Activated T-helper 1 cell treated with anti-CD3 and anti-CD28 coated beads, Interleukin-2, amount 50 U/mL, for 16 hours (primary cell): ENCODE measurements at places on chromosomes 7 and 10.

DNA sequence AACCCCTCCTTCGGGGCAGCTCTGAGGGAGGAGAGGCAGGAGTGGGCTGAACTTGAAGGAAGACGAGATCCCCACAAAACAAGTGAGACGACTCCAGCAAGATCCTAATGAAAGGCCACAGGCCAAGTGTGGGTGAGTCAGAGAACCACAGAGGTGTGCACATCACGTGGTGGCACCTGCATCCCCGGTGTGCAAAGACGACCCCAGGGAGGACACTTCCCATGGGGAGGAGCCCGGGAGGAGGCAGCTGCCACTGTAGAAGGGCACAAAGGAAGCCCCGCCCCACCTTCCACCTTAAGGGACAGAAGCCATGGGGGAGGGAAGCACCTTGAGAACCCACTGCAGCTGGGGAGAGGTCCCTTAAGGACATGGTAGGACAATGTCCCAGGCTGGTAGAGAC is 45.7 kb downstream of the ESYT2 start:
- no peak for DNase-seq

DNA sequence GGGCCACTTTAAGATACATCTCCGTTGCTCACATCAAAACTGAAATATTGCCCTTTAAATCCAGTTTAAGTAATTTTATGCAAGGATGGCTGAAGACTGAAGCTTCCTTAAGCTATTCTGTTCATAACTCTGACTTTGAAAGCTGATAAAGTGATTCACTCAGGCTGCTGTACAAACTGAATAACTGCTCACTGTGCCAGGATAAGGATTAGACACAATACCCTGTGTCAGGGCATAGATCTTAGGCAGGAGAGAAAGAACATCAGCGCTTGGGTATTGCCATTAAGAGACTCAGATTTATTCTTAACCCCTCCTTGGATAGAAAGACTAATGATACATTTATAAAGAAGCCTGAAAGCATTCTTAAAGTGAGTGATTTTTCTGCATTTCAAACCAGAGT is 614.5 kb upstream of the ZWINT start:
- DNase-seq, result no peak

DNA sequence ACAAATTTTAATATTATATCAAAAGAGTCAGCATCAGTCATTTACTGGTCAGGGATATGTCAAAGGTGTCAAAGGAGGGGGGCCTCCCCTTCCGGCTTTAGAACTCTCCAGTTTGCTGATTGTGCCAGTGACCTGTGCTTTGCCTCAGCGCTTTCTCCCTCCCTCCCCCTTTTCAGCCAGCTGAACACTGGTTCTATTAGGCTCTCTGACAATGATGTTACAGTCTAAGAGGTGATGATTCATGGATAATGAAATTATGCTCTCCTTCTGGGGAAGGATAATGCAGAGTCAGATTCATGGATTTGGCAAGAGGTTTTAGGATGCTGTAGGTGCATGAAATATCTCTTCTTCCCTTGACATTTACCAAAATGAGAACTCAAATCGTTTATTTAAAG is 6.1 kb downstream of the LRRTM3 start:
- DNase-seq, result no peak

DNA sequence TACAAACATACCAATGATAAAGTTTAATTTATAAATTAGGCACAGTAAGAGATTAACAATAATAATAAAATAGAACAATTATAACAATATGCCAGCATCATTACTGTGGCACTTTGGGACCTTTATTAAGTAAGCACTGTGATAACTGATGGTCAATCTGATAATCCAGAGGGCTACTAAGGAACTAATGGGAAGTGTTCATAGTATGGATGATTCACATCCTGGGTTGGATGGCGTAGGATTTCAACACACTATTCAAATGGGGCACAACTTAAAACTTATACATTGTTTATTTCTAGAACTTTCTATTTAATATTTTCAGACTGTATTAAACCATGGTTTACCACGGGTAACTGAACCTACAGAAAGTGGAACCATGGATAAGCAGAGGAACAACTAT is 90.8 kb downstream of the KIF20B start:
- no peak for DNase-seq

- no peak for DNase-seq
Measured at GRCh38 chr10:77422491-77423338, 214.9 kb downstream of the KCNMA1 start.

DNA sequence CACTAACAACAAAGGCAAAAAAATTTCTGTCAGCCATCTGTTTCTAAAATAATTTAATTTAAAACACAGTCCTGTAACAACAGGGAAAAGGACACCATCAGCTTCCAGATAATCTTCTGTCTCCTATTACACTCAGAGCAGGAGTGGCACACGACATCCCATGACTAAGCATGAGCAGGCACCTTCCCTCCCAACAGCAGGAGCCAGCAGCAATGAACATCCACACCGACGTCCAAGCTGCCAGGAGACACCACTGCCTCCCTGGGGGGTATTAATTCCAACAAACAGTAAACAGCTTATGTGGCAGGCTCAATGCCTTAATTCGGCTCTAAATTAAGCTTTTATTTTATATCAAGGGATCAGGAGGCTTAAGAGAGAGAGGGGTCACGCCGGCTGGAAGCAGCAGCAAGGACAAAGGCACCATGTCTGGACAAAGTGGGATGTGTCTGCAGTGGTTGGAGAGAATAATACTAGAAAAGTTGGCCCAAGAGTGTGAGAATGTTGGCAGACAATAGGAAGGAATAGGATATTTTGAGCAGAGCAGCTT is 45.7 kb downstream of the KIAA1549 start:
- no peak for DNase-seq

DNA sequence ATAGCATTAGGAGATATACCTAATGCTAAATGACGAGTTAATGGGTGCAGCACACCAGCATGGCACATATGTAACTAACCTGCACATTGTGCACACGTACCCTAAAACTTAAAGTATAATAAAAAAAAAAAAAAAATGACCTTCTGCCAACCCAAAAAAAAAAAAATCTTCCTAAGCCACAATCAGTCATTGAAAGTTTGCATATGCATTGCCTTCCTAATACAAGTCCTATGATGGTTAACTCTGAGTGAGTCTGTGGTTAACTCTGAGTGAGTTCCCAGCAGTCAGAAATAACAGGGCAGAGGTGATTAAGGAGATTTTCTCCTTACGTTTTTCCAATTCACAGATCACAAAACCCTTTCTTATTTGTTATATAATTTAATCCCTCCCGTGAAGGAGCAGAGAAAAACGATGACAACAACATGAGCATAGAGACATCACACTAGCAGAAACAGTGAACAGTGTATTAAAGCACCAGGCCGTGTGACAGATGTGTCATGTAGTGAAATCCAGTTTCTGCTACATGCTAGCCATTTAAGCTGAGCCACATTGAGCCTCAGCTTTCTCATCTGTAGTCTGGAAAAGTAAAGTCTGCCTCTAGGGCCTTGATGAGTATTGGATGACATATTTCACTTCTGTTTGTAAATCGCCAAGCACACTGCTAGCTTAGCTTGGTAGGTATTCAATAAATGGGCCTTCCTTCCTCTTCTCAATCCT is 7.4 kb upstream of the RNF148 start:
- DNase-seq, result no peak

DNA sequence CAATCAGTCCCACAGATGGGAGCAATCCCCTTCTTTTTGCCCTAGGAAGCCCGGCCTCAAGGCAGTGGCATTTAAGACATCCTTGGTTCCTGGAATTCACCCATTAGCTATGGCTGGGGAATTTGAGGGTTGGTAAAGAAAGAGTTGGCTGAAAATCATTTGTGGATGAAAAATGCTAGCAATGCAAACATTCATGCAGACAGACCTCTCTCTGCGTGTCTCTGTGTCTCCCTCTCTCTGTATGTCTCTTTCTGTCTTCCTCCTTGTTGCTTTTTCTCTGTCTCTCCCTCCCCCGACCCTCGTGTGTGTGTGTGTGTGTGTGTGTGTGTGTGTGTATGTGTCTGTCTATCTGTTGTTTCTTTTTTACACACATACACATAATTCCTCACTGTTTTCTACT is 19.4 kb downstream of the LDB3 start:
- DNase-seq, result no peak

DNA sequence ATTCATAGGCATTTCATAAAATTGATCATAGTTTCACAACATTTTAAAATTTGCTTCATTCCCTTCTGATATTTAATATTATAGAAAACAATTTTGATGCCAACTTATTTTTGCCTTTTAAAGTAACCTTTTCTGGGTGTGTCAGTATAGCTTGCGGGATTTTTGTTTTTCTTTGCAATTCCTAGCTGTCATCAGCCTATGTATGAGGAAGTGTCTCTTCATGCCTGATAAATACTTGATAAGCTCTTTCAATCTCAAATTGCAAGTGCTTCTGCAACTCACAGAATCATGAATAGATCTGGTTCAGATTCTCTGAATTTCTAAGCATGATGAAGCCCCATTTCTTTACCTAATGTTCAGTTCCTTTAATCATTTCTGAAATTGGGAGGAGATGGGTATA is 28.0 kb upstream of the ARHGAP21 start:
- no peak for DNase-seq

GRCh38 chr10:26727005-26727404 is 29.5 kb downstream of the PDSS1 start:
- DNase-seq, result no peak

GRCh38 chr10:13074563-13075451 is 25.2 kb upstream of the OPTN start:
- no peak for DNase-seq

DNA sequence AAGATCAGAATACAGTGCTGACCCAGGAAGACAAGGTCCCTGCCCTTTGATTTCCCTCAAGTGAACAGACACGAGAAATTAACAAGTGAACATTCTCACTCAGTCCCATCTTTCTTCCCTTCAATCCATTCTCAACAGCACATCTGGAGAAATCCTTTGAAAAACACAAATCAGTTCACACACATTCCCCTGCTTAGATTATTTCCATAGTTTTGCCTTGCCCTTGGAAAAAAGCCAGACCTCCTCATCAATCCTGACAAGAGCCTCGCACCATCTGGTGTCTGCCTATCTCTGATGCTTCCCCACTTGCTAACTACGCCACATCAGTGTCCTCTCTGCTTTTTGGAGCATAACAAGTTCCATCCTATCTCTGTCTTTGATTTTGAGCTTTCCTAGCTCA is 94.4 kb upstream of the KIAA1217 start:
- DNase-seq, result no peak

DNA sequence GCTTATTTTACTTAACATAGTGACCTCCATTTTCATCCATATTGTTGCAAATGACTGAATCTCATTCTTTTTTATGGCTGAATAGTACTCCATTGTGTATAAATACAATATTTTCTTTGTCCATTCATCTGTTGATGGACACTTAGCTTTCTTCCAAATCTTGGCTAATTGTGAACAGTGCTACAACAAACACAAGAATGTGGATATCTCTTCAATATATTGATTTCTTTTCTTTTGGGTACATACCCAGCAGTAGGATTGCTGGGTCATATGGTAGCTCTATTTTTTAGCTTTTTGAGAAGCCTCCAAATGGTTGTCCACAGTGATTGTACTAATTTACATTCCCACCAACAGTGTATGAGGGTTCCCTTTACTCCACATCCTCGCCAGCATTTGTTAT is 58.0 kb downstream of the CREB5 start:
- no peak for DNase-seq

DNA sequence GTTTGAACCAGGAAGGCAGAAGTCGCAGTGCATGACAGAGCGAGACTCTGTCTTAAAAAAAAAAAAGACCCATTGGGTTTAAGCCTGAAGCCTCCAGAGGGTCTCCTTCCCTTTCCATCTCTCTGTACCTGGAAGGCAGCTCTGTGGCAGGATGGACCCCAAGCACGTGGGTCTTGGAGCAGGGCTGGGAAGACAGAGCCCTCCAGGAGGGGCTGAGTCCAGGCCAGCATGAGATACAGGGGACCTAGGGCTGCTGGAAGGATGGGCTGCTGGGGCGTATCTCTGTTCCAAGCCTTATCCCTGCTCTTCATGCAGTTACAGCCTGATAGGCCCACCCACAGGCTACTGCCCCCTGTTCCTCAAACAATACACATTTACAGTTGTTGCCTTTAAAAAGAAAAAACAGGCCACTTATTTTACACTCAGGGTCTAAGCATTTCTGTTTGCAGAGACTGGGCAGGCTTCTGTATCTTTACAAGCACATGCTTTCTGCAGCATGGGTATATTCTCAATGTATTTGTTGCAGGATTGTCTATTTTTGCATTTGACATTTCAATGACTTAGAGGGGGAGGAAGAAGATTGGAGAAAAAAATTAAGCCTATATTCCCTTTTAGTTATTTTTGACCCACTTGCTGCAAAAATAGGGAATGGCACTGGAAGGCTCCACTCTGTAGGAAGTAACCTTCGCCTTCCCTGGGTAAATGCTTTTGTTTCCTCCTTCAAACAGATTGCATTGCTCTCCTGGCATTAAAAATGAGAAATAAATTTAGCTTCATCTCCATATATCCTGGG is 60.1 kb downstream of the FAM171A1 start:
- no peak for DNase-seq

- DNase-seq, result peak; percentile 41
Measured at GRCh38 chr10:12448729-12449391, 99.5 kb downstream of the CAMK1D start.

GRCh38 chr10:47140761-47141348 is 159.1 kb upstream of the GDF10 start:
- no peak for DNase-seq

DNA sequence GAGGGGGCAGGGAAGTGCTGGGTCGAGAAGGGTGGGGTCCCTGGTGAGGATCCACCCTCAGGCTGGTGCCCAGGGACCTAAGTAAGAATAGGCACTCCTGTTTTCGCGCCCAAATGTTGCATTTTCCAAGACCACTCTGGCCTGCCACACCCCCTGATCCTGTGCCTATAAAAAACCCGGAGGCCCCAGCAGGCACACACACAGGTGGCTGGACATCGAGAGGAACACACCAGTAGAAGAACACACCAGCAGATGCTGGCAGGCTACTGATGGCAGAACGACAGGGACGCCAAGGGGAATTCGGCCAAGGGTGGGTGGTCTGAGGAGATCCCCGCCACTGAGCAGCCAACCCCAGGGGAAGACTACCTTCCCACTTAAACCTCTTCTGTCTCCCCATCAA is 633.9 kb upstream of the POT1 start:
- no peak for DNase-seq

- peak; percentile 47 for DNase-seq
Measured at GRCh38 chr7:105806592-105807447, 69.6 kb downstream of the ATXN7L1 start.

DNA sequence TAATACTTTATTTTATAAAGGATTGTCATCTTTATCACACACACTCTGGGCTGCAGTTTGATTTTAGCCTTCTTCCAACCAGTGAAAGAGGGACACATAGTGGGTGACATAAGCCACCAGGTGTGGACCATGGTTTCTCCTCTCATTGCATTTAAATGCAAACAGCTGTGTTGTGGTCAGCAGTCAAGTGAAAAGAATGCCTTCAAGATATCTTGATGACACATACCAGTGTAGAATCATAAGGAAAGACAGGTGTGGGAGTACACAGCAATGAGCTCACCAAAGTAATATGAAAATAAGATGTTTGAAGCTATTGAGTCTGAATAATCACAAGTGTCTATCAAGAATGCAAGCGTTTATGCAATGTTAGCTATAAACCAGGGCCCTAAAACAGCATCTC is 580.0 kb downstream of the XPNPEP1 start:
- DNase-seq, result no peak

GRCh38 chr10:62810156-62810902 is 5.8 kb downstream of the ADO start:
- no peak for DNase-seq

- no peak for DNase-seq
Measured at GRCh38 chr7:17376595-17376994, 78.1 kb downstream of the AHR start.
